ENCODE measurements at places on chromosomes 11 and 22.

- peaks cover 32% of the 10 kb centered on the region for H3K27me3 ChIP-seq
- no peaks in the 10 kb centered on the region for H3K36me3 ChIP-seq
- no peak within 1 kb of the TSS for H3K4me3 ChIP-seq
- H3K4me1 ChIP-seq: no peaks in the 10 kb centered on the region
- no peak for DNase-seq
- H3K27ac ChIP-seq: peak within 1 kb of the TSS; percentile 19
Observed at GRCh38 chr11:34620820-34621792, at the start of gene EHF. Gene EHF, plus strand, starts transcription at chr11:34621093. Its CDS starts 21,538 bp downstream, at chr11:34642631.

- no peak overlapping the region for H3K4me3 ChIP-seq
- no peaks in the 10 kb centered on the region for H3K36me3 ChIP-seq
- peaks cover 8% of the 10 kb centered on the region for H3K4me1 ChIP-seq
- DNase-seq: no peak
Observed at GRCh38 chr11:120256178-120256577, 16.2 kb downstream of the POU2F3 start.

DNA sequence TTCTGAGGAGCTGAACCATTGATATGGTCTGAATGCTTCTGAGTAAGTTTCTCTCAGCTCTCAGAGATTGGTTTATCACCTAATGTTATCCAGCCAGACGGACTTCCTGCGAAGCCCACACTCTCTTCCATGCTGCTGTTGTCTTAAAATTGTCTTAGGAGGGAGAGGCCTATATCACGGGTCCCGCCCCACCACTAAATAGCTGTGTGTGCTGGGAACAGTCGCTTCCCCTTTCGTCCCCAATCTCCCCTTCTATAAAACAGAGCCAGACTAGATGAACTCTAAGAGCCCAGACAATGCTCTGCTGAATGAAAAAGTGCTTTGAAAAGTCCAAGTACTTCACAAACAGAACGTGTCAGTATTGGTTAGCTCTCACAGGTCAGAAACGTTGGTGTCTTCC, 81.4 kb upstream of the AKIP1 start:
- H3K36me3 ChIP-seq: no peaks in the 10 kb centered on the region
- no peak overlapping the region for H3K27ac ChIP-seq
- H3K4me3 ChIP-seq: no peak overlapping the region
- DNase-seq: no peak
- H3K27me3 ChIP-seq: no peaks in the 10 kb centered on the region

DNA sequence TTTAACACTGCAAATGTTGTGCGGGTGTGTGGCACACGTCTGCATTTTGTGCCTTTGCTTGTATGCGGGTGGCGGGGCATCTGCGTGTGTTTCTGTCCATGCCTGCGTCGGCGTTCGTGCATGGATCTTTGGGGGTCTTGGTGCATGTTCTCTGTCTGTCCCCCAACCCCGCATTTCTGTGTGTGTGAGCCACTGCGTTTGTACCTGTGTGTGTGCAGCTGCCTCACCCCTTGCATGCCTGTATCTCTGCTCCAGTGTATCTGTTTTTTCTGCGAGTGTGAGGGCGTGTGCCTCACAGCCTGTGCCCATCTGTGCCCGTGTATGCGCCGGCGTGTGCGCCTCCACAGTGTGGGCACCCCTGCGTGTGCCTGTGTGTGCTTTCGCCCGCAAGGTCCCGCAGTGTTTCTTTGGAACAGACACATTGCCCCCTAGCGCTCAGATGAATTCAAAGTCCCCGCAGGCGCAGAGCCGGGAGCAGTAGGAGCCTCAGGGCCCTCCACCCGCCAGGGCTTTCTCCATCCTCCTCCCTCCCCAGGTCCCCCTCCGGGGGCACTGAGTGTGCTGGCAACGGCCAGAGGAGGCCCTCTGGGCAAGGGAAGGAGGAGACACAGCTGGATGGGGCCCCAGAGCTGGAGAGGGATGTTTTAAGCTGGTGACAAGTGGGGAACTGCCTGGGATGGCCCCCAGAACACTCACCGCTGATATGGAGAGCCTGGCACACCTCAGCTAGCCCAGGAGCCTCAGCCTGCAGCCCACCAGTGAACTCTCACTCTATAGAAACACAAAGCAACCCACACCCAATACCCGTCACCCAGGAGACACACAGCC, 3.1 kb upstream of the MN1 start:
- H3K4me3 ChIP-seq: peak overlapping the region; percentile 85
- peaks cover 18% of the 10 kb centered on the region for H3K27me3 ChIP-seq
- no peak overlapping the region for H3K27ac ChIP-seq
- H3K4me1 ChIP-seq: peaks cover 17% of the 10 kb centered on the region
- H3K36me3 ChIP-seq: no peaks in the 10 kb centered on the region
- DNase-seq: peak; percentile 34

- no peaks in the 10 kb centered on the region for H3K27me3 ChIP-seq
- H3K27ac ChIP-seq: peak overlapping the region; percentile 95
- peak; percentile 80 for DNase-seq
- peaks cover 98% of the 10 kb centered on the region for H3K4me1 ChIP-seq
Observed at GRCh38 chr11:122696662-122697061, 41.1 kb downstream of the UBASH3B start.

GRCh38 chr11:84922212-84922805, 704.8 kb downstream of the DLG2 start:
- no peaks in the 10 kb centered on the region for H3K36me3 ChIP-seq
- no peaks in the 10 kb centered on the region for H3K27me3 ChIP-seq
- H3K4me1 ChIP-seq: no peaks in the 10 kb centered on the region
- DNase-seq: no peak
- H3K27ac ChIP-seq: no peak overlapping the region

DNA sequence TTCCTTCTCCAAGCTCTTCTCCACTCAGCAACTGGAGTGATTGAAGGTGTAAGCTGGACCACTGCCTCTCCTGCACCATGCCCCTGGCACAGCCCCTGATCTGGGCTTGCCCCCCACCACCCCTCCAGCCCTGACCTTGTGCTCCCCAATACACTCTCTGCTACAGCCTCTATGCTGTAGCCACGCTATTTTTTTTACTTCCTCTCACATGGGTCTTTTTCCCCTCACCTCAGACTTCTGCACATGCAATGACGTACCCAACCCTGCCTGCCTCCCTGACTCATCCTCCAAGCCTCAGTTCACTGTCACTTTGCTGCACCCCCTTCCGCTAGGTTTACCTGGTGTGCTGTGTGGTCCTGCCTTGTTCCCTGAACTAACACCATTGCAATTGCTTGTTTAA, 9.0 kb downstream of the CSNK2A3 start:
- H3K27ac ChIP-seq: no peak overlapping the region
- no peaks in the 10 kb centered on the region for H3K36me3 ChIP-seq
- no peaks in the 10 kb centered on the region for H3K4me1 ChIP-seq
- H3K27me3 ChIP-seq: no peaks in the 10 kb centered on the region

- DNase-seq: no peak
- H3K4me3 ChIP-seq: peak overlapping the region; percentile 23
- H3K36me3 ChIP-seq: no peaks in the 10 kb centered on the region
- H3K27ac ChIP-seq: peak overlapping the region; percentile 48
- H3K27me3 ChIP-seq: no peaks in the 10 kb centered on the region
Observed at GRCh38 chr11:12143461-12144258, 33.3 kb downstream of the MICAL2 start.

DNA sequence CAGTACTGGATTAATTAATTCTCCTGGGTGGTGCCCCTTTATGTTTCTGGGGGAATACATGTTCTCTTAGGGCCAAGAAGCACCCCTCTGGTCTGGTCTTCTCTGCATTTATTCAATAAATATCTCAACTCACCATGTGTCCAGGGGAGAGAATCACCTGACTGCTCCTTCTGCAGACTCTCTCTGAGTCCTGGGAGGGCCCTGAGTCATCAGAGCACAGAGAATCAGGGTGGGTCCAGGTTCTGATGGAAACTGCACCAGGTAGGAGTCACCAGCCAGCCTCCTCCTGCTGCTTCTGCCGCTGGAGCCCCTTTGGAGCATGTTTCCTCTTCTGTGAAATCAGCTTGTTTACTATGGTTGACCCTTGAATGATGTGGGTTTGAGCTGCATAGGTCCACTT, 107.7 kb upstream of the PLET1 start:
- no peak for DNase-seq
- no peaks in the 10 kb centered on the region for H3K27me3 ChIP-seq
- H3K4me3 ChIP-seq: no peak overlapping the region
- H3K36me3 ChIP-seq: no peaks in the 10 kb centered on the region
- H3K27ac ChIP-seq: no peak overlapping the region

GRCh38 chr11:105211806-105212554, 72.4 kb upstream of the CARD18 start:
- H3K4me3 ChIP-seq: no peak overlapping the region
- no peak overlapping the region for H3K27ac ChIP-seq
- H3K4me1 ChIP-seq: no peaks in the 10 kb centered on the region
- H3K27me3 ChIP-seq: no peaks in the 10 kb centered on the region
- H3K36me3 ChIP-seq: no peaks in the 10 kb centered on the region
- DNase-seq: no peak

DNA sequence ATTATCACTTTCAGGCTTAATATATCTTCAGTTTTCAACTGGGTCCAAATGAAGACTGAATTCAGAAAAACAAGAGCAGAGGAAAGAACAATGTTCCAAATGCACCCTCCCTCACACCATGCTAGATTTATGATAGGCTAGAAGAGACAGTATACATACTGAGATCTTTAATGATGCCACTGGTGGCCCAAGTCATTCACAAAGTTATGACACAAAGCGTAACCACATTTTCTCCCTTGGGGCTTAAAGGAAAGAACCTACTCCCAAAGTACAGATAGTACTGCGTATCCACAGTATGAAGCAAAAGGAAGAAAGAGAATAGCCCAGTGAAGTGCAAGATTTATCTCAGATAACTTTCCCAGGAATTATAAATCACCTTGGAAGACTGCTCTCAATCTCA, 10.9 kb upstream of the SOX6 start:
- no peak overlapping the region for H3K27ac ChIP-seq
- H3K27me3 ChIP-seq: no peaks in the 10 kb centered on the region

DNA sequence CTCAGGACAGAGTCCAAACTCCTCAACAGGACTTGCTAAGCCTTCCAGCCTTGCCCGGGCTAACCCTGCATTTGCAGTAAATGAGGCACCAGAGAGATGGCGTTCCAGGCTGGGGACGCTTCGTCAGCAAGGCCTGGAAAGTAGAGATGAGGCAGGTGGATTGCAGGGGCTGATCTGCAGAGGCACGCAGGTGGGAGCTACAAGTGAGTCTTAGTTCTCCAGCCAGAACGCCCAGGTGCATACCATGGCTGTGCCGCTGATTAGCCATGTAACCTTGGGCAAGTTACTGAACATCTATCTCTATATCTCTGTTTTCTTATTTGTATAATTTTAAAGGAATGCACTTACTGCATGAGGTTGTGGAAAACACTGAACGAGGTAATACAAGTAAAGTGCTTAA, 52.7 kb upstream of the BARX2 start:
- H3K27ac ChIP-seq: no peak overlapping the region
- no peaks in the 10 kb centered on the region for H3K4me1 ChIP-seq
- no peaks in the 10 kb centered on the region for H3K36me3 ChIP-seq
- DNase-seq: no peak
- no peaks in the 10 kb centered on the region for H3K27me3 ChIP-seq
- H3K4me3 ChIP-seq: no peak overlapping the region

GRCh38 chr11:63879598-63880402, 37.2 kb downstream of the RCOR2 start:
- H3K4me3 ChIP-seq: peak overlapping the region; percentile 69
- H3K36me3 ChIP-seq: no peaks in the 10 kb centered on the region
- DNase-seq: no peak
- H3K4me1 ChIP-seq: peaks cover 35% of the 10 kb centered on the region

- H3K27ac ChIP-seq: peak overlapping the region; percentile 90
- H3K27me3 ChIP-seq: no peaks in the 10 kb centered on the region
- H3K36me3 ChIP-seq: no peaks in the 10 kb centered on the region
- H3K4me1 ChIP-seq: peaks cover 37% of the 10 kb centered on the region
- H3K4me3 ChIP-seq: no peak overlapping the region
- no peak for DNase-seq
Observed at GRCh38 chr11:75302371-75302770, 49.1 kb downstream of the ARRB1 start.

- no peaks in the 10 kb centered on the region for H3K27me3 ChIP-seq
- no peaks in the 10 kb centered on the region for H3K36me3 ChIP-seq
- no peak overlapping the region for H3K4me3 ChIP-seq
Observed at GRCh38 chr22:39289975-39290720, 29.3 kb downstream of the RPL3 start.

DNA sequence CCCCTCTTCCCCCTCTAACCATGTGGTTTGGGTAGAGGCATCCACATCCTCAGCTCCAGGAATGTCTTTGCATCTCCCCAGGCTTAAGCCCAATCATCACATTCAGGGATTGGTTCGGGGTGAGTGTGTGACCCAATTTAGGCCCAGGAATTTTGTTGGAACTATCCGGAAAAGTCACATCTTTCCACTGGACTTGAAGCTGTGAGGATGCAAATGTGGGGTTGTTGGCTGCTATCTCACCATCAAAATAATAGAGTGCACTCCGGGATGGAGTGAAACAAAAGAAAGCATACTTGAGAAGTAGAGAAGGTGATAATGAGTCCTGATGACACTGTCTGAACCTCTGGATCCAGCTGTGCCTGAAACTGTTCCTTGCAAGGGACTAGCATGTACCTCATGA, 33.8 kb upstream of the OLFML1 start:
- H3K27me3 ChIP-seq: no peaks in the 10 kb centered on the region
- no peaks in the 10 kb centered on the region for H3K4me1 ChIP-seq
- no peaks in the 10 kb centered on the region for H3K36me3 ChIP-seq

DNA sequence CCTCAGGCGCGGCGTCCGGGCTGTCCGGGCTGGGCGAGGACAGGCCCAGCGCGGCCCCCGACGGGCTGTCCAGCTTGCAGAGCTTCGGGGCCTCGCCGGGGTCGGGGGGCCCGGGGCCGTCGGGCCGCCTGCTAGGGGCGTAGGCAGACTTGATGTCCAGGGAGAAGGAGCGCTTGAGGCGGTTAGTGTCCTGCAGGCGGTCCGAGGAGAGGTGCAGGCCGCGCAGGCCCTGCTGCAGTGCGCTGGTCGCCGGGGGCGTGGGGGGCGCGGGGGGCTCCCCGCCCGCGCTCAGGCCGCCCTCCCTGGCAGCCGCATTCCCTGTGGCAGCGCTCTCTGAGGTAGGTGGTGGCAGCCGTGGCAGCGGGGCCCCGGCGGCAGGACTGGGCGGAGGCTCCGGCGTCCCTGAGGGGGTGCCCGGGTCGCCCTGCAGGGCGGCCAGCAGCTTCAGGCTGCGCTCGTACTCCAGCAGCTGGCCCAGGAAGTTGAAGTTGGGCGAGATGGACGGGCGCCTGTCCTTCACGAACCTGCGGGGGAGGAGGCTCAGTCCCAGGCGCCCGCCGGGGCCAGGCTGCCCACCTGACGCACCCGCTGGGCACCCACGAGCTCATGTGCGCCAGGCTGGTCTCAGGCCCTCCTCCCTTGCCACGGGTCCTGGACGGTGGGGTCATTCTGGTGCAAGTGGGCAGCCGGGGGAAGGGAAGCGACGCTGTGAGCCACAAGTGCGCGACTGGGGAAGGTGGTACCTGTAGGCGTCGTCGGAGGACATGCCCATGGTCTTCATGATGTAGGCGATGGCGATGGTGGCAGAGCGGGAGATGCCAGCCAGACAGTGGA, 14.8 kb downstream of the DUSP8 start:
- peaks cover 3% of the 10 kb centered on the region for H3K36me3 ChIP-seq
- H3K4me3 ChIP-seq: no peak overlapping the region
- peaks cover 6% of the 10 kb centered on the region for H3K27me3 ChIP-seq
- peak; percentile 44 for DNase-seq
